ENCODE measurements at places on chromosomes 12 and 14.

GRCh38 chr14:70726651-70727375 lies 82.5 kb downstream of the MAP3K9 start:
- DNase-seq = no peak

- no peak for DNase-seq
These were observed 33.3 kb upstream of the CCND2 start for GRCh38 chr12:4240161-4240783.

DNA sequence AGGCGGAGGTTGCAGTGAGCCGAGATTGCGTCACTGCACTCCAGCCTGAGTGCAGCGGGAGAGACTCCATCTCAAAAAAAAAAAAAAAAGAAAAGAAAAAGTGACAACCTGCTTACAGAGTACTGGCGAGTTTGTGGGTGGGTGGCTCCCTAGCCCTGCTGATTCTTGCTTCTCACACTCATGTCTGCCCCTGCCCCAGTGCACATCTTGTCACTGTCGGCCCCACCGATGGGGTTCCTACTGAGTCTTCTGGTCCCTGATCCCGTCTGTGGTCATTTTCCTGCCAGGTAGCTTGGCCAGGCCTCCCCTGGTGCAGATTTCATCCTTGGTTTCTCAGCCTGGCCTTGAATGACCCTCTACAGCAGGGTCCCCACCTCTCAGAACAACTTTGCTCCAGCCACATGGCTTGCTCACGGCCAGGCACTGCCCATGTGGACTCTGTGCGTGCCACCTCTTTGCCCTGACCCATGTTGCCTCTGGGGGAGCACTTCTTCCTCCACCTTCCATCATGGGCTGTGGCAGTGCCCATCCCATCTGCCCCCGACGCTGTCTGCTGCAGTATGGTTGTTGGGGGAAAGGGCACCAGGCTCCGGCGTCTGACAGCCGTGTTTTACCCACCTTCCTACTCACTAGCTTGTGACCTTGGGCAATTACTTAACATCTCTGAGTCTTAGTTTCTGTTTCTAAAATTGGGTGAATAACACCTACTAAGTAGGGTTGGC lies 2.1 kb upstream of the PTPN6 start:
- no peak for DNase-seq

DNA sequence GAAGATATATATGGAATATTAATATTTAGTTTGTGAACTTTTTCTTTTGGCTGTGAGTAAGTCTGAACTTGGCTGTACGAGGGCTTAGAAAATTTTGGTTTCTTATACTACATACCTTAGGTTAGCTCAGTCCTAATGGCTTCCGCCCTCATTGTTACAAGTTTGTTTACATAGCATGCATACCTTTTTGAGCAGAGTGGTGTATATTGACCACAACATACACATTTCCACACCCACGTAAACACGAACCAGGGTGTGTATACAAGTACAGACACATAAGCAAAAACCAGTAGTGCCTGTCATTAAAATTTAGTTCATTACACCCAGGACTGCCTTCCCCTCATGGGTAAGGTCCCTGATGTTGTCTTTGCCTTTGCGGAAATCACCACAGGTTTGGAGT lies 230.2 kb upstream of the RGS6 start:
- DNase-seq = no peak

DNA sequence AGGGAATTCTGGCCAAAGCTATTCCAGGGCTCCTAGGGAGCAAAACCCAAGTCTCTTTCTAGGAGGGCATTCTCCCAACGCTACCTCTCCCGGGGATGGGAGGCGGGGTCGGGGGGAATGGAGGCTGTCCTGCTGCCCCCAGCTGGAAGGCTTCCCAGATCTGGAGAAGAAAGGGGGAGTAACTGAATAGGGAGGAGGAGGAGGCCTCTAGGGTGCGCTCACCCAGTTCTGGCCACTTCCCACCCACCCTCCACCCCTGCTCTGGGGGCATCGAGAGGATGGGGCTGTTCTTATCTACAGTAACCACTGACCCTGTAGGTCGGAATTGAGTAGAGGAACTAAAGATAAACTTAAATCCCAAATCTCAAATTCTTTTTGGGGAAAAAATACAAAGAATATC lies 579 bp upstream of the RNASE1 start:
- peak; percentile 51 for DNase-seq

- DNase-seq = no peak
These were observed 37.1 kb upstream of the VSX2 start for GRCh38 chr14:74202113-74202512.

DNA sequence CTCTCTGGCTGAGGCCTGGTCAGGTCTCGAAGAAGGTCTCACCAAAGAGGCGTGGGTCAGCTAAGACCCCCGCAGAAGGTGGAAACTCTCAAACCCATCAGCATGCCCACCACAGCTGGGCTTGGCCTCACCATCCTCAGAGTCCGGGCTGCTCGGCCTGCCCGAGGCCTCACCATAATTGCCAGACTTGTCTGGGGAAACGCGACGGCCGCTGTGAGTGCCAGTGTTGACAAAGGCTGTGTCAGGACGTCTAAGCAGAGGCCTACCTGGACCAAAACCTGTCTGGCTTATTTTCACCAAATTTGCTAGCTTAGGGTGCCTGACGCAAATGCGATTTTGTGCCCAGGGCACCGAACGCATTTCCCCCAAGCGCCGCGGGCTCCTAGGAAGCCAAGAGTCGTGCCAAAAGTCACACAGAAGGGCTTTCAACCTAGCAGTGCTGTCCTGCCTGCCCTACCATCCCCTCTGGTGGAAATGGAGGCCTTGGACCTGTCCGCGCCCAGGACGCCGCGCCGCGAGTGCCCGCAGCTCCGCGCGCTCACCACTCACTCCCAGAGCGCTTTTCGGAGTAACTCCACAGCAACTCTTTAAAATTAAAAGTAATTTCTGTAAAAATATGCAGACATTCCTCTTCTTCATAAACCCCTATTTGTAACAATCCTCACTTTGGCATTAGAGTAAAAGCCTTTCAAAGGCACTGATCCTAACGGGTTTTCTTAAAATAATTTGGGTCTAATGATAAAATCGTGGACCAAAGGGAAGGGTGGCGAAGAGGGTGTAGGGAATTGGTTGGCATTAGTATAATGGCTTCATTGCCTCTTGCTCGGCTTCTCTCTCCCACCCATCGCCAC lies 1.2 kb upstream of the ALX1 start:
- DNase-seq = no peak

- peak; percentile 50 for DNase-seq
These were observed 5.4 kb upstream of the CCDC177 start for GRCh38 chr14:69580009-69580577.

GRCh38 chr12:22687361-22688076 lies 62.5 kb downstream of the ETNK1 start:
- peak; percentile 29 for DNase-seq

DNA sequence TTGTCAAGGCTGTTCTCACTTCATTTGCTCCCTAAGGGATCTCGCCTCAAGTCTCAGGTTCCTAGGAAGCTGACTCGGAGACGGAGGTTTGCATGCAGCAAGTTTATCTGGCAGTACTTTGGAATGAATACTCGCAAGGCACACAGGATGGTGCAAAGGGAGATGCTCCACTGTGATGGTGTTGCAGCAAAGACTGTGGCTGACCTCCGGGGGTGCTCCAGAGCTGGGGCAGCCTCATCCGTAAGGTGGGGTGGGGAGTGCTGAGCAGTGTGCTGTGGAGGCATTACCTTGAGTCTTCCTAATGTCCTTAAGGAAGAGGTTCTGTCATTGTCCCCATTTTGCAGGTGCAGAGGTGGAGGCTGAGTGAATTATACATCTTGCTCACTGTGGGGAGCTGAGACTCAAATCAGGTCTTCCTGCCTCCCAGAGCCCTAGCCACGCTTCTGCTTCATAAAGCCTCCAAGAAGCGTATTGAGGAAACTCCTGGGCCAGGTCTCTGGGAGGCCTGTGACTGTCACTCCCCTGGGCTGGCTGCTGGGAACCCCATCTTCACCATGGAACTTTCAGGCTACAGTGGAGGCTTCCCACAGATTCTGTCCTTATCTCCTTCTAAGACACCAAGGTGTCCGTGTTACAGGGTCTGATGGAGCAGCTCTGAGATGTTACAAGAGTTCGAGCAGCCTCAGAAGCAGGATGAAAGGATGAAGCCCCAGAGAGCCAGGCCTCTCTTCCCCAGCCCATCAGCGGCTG lies 39.5 kb downstream of the GALNT16 start:
- no peak for DNase-seq

GRCh38 chr12:57142727-57143126 lies 4.7 kb downstream of the LRP1-AS start:
- DNase-seq = peak; percentile 69

DNA sequence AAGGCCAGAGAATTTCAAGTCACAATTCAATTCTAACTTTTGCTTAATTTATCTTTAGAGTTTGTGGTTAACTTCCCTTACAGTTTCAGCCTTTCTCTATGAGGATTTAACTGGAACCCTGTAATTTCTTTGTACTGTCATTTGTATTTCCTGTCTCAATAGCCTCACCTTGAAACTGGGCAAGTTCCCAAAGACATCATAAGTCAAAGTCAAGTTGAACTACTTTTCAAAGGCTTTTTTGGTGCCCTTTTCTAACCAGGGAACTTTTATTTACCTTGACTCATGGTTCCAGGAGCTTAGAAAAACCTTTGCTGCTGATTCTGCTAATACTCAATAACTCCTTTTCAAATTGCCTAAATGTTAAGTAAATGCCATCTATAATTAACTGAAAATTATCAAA lies 200.8 kb upstream of the KRR1 start:
- DNase-seq = no peak

DNA sequence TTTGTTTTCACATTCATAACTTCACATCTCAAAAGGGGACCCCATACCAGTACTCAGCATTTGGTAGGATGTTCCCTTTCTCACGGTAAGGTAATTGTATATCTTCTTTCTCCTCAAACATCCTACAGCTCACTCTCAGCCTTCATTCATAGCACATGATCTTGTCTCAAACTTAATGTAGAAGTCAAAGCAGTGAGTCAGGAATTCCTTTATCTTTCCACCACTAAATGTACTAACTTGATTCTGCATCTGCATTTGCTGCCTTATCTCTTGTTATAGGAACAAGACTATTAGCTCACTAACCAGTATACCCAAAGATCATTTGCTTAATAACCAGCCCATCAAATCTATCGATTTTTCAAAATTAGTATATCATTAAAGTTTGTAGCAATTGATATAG lies 22.9 kb downstream of the CPSF2 start:
- no peak for DNase-seq

DNA sequence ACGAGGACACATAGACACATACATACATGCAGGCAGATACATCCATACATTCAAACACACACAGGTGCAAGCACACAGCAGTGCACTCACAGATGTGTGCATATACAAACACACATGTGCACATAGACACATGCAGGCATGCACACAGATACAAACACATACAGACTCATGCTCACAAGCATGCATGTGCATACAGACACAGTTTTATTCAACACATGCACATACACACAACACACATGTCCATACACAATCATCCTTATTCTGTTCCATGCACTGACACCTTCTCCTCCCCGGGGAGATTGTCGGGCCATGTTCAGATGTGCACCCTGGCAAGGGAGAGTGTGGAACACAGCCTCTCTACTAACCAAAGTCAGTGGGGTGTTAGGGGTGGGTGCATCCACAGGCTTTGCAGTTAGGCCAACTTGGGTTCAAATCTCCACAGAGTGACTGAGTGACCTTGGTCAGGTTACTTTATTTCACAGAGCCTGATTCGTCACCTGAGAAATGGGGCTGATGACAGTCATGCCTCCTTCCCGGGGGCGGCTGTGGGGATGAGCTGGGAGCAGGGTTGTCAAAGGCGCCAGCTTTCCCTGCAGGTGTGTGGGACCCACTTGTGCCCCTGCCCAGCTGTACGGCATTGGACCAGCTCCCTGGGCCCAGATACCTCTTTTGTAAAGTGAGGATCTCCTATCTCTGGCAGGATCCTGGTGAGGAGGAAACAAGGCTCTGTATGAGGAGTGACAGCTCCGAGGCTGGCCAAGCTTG lies 250.1 kb downstream of the SLC41A2 start:
- DNase-seq = no peak

- DNase-seq = no peak
These were observed 131.2 kb upstream of the DYRK2 start for GRCh38 chr12:67517181-67517887.

DNA sequence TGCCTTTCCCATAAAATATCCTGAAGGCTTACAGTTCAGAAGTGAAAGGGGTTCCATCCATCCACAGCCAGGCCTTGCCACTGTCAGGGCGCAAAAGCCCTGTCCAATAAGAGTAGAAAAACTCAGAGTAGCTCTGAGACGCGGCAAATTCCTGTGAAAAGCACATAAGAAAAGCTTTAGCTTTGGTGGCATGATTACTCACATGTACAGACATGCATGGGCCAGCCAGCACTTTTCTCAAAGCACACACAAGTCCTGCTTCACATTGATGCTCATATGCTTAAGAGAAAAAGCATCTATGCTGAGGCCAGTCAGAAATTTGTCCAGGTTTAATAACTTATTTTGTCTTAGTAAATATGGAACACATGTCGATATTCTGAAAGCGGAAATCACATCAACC lies 25.5 kb downstream of the CLEC1A start:
- no peak for DNase-seq

DNA sequence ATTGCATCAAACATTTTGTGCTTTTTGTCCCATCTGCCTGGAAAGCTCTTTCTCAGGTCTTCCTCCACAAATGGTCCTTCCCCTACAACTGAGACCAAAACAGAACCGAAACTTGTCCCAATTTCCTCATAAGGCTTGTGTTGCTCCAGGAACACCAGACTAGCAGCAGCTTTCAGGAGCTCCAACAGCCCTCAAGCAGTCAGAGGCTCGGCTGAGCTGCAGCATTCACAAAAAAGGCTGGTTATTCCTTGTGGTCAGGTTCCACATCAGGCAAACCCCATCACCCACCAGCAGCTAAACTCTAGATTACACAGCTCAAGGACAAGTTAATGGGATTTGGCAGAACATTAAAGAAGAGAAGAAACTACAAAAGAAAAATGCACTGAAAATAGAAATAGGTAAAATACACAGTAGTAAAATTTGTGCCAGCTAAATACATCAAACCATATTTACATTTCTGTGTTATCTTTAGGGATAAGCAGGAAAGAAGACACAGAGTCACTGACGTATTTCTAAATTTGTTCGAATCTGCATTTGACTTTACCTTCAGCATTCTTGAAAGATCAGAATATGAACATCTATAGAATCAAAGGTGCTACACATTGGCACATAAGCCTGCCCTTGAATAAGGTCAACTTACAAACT lies 141.2 kb downstream of the STXBP6 start:
- DNase-seq = peak; percentile 79

- DNase-seq = peak; percentile 34
These were observed 110.6 kb downstream of the CACNA1C start for GRCh38 chr12:2163177-2163941.

- no peak for DNase-seq
These were observed 57.3 kb upstream of the MUCL1 start for GRCh38 chr12:54796991-54797390.

DNA sequence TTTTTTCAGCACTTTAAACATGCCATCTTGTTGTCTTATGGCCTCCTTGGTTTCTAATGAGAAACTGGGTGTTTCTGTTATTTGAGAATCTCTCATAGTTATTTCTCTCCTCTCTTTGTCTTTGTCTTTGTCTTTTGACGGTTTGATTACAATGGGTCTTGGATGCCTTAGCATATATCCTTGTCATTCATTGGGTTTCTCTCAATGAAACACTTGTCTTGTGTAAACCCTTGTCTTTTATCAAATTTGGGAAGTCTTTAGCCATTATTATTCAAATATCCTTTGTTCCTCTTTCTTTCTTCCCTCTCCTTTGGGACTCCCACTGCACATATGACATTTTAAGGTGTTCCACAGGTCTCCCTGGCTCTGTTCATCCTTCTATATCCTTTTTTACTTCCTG lies 373.5 kb upstream of the TBX3 start:
- DNase-seq = no peak

- DNase-seq = no peak
These were observed 56.2 kb downstream of the TTC7B start for GRCh38 chr14:90760078-90760444.
